ENCODE measurements at places on chromosomes 6 and 20.

GRCh38 chr6:125906158-125906998 is 50.2 kb upstream of the HINT3 start:
- DNase-seq = peak; percentile 38

DNA sequence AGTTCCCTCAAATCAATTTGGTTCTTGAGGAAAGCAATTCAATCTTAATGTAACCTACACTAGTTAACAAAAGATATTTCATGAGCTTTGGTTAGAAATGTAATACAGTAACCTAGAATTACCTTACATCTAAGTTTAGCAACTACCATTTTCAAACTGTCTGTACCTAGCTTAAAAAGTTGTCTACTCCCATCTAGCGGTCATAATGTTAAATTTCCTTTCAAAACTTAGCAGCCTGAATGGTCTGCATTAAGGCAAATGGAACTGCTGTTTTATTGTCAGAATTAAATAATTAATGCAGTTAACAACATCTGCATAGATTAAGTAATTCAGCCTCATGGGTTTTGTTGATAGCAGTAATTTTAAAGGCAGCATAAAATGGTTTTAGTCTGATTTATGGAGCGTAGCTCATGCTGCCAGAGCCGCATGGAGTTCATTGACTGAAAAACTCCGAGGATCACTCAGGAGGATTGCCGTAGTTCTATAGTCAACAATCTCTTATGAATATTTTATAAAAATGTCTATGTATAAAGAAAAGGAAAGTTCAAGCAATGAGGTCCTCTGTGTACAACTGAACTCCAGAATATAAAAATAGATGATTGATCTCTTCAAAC is 485.4 kb upstream of the MANEA start:
- DNase-seq = peak; percentile 63

DNA sequence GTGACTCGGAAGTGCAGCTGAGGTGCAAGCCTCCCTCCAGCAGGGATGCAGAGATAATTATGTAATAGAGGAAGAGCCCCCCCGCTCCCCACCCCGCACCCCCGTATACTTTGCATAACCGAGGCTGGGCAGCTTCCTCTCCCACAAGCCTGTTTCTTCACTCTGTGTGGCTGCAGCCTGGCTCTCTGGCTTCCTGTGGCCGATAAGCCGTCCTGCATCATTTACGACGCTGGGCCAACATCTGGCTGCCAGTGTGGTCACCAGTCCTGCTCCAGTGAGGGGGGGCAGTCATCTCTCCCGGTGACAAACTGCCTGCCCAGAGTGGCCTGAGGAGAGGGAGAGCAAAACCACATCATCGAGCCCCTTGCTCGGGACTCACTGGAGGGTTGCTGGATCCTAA is 59.2 kb downstream of the RBM38 start:
- DNase-seq = no peak

- DNase-seq = peak; percentile 51
Measured at GRCh38 chr6:128532827-128533226, 12.4 kb upstream of the PTPRK start.

DNA sequence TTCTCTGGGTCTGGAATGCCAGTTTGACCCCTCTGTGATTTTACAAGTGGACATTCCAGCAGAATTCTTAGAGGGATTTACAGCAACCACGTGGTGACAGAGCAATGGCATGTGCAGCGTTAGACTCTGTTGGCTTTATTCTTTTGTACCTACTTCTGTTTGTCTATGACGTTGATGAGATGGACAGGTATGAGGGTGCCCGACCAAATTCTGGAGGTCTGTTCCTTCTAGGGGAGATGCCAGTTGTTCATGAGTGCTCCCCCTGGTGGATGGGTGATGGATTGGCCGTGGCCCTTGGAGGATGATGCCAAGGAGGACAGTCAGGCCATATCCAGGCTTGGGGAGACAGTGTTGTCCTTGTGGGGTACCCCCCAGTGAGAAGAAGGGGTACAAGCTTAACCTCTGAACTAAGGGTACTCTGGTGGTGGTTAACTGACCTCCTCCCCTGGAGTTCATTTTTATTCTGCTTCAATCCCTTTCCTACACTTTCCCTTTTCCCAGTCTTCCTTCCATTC is 198.6 kb downstream of the DTNBP1 start:
- DNase-seq = no peak

- DNase-seq = no peak
Measured at GRCh38 chr6:10355115-10355702, 59.7 kb downstream of the TFAP2A start.

DNA sequence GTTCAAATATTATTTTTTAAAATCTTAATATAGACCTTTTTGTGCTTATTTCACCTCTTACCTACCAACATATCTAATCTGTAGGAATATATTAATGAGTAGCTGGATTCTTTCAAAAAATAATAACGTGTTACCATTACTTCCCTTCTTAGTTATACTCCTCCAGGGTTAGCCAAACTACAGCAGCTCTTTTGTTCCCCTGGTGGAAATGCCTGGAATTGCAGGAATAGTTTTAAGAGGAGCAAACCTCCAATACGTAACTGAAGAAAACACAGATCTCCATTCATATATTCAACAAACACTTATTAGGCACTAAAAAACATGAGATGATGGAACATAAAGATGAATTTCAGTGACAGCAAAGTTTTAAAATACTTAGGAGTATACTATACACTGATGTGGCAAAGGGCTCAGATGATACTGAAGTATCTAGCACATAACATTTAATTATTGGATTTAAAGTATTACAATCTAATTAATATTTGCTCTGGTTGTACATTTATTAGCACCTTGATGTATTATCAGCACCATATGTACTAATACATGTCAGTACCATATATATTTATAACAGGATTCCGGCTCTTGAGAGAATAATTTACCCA is 78.3 kb downstream of the TBX18 start:
- DNase-seq = peak; percentile 36

DNA sequence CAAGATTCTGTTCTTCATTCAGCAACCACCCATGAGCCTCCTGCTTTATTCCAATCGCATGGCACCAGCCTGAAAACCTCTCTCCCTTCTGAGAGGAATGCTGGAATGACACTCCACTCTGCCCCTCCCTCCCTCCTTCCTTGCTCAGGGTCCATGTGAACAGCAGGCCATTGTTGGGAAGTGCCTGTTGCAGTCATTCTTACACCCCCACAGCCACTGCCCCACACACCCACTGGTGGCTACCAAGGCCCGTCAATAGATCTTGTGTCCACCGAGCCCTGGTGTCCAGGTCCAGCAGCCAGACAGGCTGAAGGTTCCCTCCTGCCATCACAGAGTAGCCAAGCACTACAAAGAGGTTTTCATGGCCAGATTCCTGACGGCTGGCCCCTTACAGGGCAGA is 6.5 kb downstream of the PDRG1 start:
- no peak for DNase-seq

- DNase-seq = no peak
Measured at GRCh38 chr6:145352382-145353080, 382.8 kb downstream of the EPM2A start.

DNA sequence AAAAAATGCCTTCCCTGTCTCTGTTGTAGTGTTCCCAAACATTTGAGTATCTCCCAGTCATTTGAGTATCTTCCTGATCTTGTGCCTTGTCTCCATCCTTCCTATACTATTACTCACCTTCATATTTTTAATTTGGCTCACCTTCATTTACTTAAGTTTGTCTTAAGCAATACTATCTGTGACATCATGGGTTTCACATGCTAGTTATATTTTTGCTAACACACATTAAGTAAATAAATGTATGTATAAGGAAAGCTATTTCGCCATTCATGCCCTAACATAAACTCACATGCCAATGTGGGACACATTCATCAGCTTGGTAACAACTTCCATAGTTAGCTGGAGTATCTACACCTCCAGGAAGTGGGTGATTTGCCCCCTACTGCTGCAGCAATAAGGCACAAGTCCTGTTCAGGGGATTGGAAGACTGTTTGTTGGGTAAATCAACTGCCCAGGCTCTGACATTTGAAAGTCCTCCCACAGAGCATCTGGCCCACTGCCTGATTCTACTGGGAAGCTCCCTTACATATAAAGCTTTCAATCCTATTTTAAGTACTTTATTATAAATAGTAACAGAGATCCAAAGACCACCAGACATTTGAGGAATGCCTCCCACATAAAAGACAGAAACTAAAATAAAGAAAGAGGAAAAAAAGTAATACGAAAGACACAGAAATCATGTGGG is 132.3 kb downstream of the ISM1 start:
- DNase-seq = no peak

Data from fibroblast of mammary gland (primary cell).